ENCODE measurements at places on chromosomes 4 and X.

DNA sequence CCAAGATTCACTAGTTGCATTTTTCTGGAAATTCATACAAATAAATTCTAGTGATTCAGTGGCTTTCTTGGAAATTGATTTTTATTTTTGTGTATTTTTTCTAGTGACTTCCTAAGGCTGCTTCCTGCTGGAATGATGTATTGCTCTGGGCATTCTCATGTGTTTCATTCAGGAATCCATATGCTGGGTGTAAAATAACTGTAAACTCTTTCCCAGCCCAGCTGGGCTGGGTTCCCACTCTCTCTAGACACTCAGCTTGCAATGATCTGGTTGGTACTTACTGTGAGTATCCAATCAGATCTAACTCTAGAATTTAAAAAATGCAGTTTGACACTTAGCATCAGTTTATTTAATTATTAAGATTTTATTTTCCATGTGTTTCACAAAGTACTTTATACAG, 882.2 kb downstream of the STIM2 start:
- DNase-seq = no peak
- no peaks in the 10 kb centered on the region for H3K36me3 ChIP-seq
- no peak overlapping the region for H3K4me3 ChIP-seq
- no peaks in the 10 kb centered on the region for H3K4me1 ChIP-seq

DNA sequence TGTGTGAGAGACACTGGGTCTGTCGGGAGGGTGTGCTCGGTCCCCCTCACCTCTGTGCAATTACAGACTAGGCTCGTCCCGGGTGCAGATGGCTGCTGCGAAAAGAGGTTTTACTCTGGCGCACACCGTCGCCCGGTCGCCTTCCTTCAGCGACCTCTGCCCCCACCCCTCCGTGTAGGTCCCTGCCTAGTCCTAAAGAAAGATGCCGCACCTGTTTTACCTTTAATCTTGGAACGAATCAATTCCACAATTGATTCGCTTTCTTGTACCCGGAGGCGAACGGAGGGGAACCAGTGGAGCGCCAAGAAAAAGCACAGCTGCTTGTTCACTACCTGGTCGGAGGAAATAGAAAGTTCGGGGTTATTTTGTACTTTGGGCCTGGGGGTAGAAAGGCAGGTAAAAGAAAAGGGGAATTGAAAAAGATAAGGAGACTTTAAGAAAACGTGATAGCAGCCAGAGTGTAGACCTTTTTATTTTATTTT, 1.2 kb downstream of the NPNT start:
- no peak for DNase-seq
- H3K36me3 ChIP-seq = no peaks in the 10 kb centered on the region
- no peaks in the 10 kb centered on the region for H3K27me3 ChIP-seq
- H3K4me1 ChIP-seq = peaks cover 7% of the 10 kb centered on the region
- no peak overlapping the region for H3K27ac ChIP-seq
- peak overlapping the region; percentile 43 for H3K4me3 ChIP-seq

DNA sequence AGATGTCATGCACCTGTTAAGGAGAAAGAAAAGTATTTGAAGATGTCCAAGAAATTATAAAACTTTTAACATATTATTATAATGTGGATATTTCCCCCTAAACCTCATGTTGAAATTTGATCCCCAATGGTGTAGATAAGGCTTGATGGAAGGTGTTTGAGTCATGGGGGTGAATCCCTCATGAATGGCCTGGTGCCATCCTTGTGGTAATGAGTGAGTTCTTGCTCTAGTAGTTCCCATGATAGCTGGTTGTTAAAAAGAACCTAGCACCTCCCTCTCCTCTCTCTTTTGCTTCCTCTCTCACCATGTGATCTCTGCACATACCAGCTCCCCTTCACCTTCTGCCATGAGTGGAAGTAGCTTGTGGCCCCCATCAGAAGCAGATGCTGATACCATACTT, 176.6 kb upstream of the NR3C2 start:
- no peaks in the 10 kb centered on the region for H3K27me3 ChIP-seq
- H3K4me3 ChIP-seq = no peak overlapping the region
- H3K4me1 ChIP-seq = no peaks in the 10 kb centered on the region
- H3K27ac ChIP-seq = no peak overlapping the region
- no peaks in the 10 kb centered on the region for H3K36me3 ChIP-seq
- DNase-seq = no peak

DNA sequence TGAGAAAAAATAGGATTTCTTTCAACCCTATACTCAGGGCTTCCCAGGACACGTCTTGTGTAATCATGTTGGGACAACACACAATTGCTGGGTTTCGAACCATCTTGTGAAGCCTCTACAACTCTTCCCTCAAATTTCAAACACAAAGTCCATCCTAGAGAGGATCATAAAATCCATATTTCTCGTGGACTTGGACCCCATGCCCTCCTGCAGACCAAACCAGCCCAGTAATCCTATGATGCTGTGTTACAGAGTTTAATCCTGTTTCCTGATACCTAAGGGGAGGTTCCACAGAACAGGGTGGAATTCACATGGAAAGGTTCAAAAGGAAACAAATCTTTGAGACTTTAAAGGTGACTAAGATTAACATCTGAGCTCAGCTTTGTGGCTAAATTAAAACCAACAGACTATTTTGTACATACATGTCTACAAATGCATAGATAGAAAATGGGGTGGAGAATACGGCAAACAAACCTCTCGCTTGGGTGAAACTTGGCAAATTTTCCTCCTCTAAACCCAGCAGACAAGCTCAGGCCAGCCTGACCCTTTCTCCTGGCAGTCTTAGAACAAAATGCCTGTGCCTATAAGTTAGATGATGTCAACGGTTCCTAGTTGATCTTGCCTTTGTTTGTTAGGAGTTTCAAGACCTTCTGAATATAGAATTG, 38.1 kb downstream of the EGFL6 start:
- no peaks in the 10 kb centered on the region for H3K4me1 ChIP-seq
- H3K36me3 ChIP-seq = no peaks in the 10 kb centered on the region
- no peak overlapping the region for H3K27ac ChIP-seq
- no peak for DNase-seq
- H3K4me3 ChIP-seq = no peak overlapping the region
- no peaks in the 10 kb centered on the region for H3K27me3 ChIP-seq

GRCh38 chr4:165152527-165152926, 39.9 kb upstream of the TMEM192 start:
- no peak for DNase-seq
- no peak overlapping the region for H3K27ac ChIP-seq
- H3K4me1 ChIP-seq = no peaks in the 10 kb centered on the region
- H3K4me3 ChIP-seq = no peak overlapping the region

DNA sequence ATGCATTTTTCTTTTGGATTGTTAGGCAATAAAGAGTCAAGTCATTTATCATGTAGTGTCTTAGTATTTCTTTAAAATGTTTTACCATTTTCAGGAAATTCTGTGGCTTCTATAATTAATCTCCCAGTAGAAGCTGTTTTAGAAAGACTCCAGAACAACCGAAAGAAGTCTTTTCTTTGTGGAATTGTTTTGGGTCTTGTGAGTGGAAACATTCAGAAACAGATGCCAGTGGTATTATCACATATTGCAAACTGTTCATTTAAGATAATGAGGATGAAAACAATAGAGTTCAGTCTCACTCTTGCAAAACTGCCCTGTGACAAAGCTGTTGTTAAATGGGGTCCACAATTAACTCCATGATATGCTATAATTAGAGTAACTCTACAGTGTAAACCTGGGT, 211.2 kb upstream of the KIT start:
- no peak overlapping the region for H3K27ac ChIP-seq
- no peak for DNase-seq

DNA sequence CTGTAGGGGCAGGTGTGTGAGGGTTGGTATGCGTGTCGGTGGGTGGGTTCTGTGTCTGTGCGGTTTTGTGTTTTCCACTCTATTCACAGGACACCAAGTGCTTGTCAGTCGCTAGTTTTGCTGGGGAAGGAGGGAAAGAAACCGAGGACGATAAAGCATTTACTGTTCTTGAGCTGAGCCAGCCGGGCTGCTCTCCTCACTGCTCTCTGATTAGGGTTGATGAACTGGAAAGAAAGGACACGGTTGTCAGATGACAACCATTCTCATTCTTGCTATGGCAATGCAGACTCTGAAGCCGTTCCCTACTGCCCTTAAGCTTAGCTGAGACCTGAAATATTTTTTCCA, 832 bp downstream of the EGFL6 start:
- no peaks in the 10 kb centered on the region for H3K36me3 ChIP-seq
- no peak overlapping the region for H3K4me3 ChIP-seq
- H3K27me3 ChIP-seq = no peaks in the 10 kb centered on the region
- H3K4me1 ChIP-seq = no peaks in the 10 kb centered on the region

- peak overlapping the region; percentile 11 for H3K27ac ChIP-seq
- no peak for DNase-seq
- H3K27me3 ChIP-seq = no peaks in the 10 kb centered on the region
- peaks cover 15% of the 10 kb centered on the region for H3K4me1 ChIP-seq
- H3K36me3 ChIP-seq = no peaks in the 10 kb centered on the region
Measured at GRCh38 chr4:85149676-85150075, 183.2 kb upstream of the WDFY3 start.

DNA sequence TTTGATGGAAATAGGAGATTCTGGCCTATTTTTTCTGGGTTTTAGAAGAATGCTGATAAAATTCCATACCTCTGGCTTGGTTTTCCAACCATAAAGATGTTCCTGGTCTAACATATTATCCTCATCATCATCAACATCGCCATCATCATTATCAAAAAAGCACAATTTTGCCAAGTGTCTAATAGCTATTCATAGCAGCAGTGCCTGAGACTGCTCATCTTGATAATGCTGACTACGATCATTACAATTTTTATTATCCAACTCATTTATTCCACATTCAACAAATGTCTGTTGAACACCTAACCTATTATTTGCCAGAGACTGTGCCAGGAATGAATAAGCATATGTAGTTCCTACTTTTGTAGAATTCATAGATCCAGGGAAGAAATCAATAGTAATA, 303.5 kb upstream of the GATB start:
- H3K27ac ChIP-seq = no peak overlapping the region
- no peak for DNase-seq
- H3K36me3 ChIP-seq = no peaks in the 10 kb centered on the region
- H3K4me3 ChIP-seq = no peak overlapping the region
- no peaks in the 10 kb centered on the region for H3K27me3 ChIP-seq
- no peaks in the 10 kb centered on the region for H3K4me1 ChIP-seq

- no peak overlapping the region for H3K4me3 ChIP-seq
- H3K36me3 ChIP-seq = no peaks in the 10 kb centered on the region
- no peak overlapping the region for H3K27ac ChIP-seq
- H3K4me1 ChIP-seq = no peaks in the 10 kb centered on the region
Measured at GRCh38 chrX:1909419-1910206, 294.8 kb downstream of the ASMT start.

DNA sequence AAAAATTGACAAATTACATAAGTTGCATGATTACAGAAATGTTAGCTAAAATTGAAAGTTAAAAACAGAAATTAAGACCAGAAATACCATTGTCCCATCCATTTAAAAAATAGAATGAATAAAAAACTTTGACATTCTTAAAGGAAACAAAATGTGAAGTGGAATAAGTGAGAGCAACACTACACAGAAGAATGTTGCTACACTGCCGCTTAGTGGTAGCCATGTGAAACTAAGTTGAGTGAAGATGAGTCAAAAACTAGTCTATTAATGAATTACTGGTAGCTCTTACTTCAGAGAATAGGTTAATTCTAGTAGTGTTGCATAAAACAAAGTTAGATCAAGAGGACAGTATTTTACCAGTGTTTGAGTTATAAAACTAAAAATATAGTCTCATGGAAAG, 571.0 kb upstream of the KLHL4 start:
- no peak overlapping the region for H3K27ac ChIP-seq
- no peak overlapping the region for H3K4me3 ChIP-seq
- no peaks in the 10 kb centered on the region for H3K36me3 ChIP-seq
- DNase-seq = no peak

DNA sequence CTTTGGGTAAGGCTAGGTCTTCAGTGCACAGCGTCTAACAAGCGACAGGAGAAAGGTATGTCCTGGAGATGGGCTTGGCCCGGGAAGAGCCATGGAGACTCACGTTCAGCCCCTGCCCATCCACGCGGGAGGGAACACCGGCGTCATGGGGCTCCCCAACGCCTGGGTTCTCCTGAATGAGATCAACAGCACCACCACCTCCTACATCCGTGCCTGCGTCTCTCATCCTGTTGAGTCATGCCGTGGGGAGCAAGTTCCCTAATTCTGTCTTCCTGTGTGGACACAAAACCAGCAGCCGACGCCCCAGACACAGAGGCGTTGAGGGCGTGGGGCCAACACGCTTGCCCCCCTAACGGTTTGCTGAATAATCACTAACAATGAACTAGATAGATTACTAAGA, 20.1 kb upstream of the IL3RA start:
- no peaks in the 10 kb centered on the region for H3K36me3 ChIP-seq
- H3K4me3 ChIP-seq = no peak overlapping the region
- no peaks in the 10 kb centered on the region for H3K4me1 ChIP-seq

DNA sequence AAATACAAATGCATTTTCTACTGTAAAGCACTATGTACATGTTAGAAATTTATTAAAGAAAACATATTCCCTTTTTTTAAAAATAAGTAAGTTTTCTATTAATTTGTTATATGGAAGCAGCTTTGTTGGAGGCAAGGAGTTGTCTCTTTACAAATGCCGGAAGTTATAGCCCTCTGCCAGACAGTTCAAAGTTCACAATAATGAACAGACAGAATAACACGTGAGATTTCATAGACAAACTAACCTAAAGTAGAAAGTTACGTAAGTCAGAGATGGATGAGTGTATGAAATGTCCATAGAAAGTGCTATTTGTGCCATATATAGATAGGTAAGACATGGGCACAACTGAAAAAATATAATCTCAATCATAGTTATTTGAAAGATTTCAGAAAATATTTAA, 43.9 kb upstream of the NEIL3 start:
- no peak overlapping the region for H3K27ac ChIP-seq
- H3K36me3 ChIP-seq = no peaks in the 10 kb centered on the region
- DNase-seq = no peak
- H3K27me3 ChIP-seq = no peaks in the 10 kb centered on the region
- H3K4me1 ChIP-seq = no peaks in the 10 kb centered on the region
- no peak overlapping the region for H3K4me3 ChIP-seq

- H3K27ac ChIP-seq = no peak overlapping the region
- H3K4me3 ChIP-seq = no peak overlapping the region
- no peaks in the 10 kb centered on the region for H3K36me3 ChIP-seq
Measured at GRCh38 chrX:13266641-13267345, 53.1 kb downstream of the ATXN3L start.

DNA sequence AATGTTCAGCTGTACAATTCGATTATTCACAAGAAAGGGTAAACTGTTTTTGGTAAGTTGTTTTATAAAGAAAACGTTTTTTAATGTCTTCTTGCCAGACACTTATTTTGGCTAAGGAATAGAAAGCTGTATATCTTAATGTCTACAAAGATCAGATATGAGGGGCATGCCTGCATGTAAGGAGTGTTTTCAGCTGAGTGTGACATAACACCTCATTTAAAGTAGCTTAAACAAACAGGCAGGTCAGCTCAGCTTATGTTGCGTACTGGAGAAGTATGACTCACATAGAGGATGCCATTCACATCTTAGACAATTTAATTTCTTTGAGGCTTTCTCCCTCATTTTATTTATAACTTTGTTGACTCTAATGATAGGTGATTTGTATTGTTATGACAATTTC, 30.4 kb downstream of the LAMTOR3 start:
- no peak overlapping the region for H3K4me3 ChIP-seq
- no peaks in the 10 kb centered on the region for H3K27me3 ChIP-seq
- no peak overlapping the region for H3K27ac ChIP-seq
- DNase-seq = no peak
- H3K4me1 ChIP-seq = no peaks in the 10 kb centered on the region
- no peaks in the 10 kb centered on the region for H3K36me3 ChIP-seq

Data from heart right ventricle (tissue), 16 donors.